ENCODE measurements at places on chromosomes 1 and 21. TPM values are rescaled to one million over a fixed set of nuclear protein-coding genes. Genes with fewer than 3 reads are reported as not detected.

The NECTIN4 gene
- total RNA-seq, result 0.88 TPM

The TMED5 gene
- 17.3 TPM for total RNA-seq

The LSM10 gene
- total RNA-seq, result 25.8 TPM

The LAMC1 gene
- total RNA-seq, result 138 TPM

The SCYL3 gene
- 8.2 TPM for total RNA-seq

The TSPAN1 gene
- total RNA-seq, result 9.5 TPM

The E2F2 gene
- total RNA-seq, result 10.7 TPM

The OR2T11 gene
- not detected for total RNA-seq

The DPT gene
- total RNA-seq, result not detected
